Activated T-cell treated with anti-CD3 and anti-CD28 coated beads, Interleukin-2, amount 50 U/mL, for 48 hours (primary cell): ENCODE measurements at places on chromosomes 3 and 15.

- DNase-seq, result no peak
Measured at GRCh38 chr3:185900228-185900627, 37.6 kb downstream of the TRA2B start.

DNA sequence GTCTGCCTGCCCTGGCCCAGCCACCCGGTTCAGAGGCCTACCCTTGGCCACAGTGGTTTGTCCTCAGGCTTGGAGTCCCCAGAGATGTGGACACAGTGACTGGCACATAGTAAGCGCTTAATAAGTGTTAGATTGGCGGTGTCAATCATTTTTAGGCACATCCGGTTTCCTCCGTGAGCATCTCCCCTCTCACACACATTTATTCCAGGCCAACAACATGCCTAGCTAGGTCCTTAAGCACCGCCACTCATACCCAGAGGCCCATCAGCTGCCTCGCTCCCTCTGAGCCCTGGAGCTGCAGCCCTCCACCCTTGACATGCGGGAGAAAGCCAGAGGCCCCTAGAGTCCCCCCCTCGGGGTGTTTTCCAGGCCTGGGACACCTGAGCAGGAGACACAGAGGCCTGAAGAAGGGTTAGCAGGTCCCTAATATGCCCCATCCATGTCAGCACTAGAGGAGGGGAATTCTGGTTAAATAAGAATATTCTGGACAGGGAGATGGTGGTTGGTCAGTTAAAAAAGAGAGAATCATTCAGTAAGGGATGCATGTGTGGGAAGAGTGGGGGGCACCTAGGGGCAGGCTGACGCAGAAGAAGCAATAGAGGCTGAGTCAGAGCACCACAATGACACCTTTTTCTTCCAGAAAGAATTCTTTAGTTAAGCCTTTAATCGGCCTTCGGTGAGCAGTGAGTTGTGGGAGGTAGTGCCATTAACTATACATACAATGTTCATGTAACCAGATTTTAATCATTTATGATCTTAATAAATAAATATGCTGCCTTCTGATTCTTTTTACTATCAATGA lies 22.3 kb downstream of the NR2F2 start:
- no peak for DNase-seq

GRCh38 chr3:195250473-195251251 lies 20.3 kb downstream of the XXYLT1 start:
- no peak for DNase-seq

DNA sequence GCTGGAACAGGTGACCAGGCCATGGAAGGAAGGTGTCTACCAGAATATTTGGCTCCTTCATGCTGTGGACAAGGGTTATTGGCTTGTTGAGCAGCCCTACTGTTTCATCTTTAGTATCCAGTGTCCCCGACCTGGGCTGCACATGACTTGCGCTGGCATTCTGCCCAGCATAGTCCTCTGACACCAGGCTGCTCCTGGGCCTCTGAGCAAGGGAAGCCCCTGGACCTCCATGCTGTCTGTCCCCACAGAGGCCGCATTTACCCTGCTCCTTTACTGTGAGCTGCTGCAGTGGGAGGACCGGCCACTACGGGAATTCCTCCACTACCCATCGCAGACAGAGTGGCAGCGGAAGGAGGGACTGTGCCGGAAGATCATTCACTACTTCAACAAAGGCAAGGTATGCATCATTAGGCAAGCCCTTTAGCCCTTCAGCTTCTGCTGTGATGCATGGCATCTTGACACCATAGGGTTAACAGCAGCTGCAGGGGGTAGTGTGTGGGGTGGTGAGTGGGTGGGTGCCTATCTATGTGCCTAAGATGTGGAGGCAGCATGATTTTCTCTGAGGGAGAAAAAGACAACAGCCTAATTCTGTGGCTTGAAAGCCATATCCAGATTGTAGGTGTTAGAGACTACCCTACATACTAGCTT lies 44.0 kb upstream of the MANF start:
- no peak for DNase-seq

DNA sequence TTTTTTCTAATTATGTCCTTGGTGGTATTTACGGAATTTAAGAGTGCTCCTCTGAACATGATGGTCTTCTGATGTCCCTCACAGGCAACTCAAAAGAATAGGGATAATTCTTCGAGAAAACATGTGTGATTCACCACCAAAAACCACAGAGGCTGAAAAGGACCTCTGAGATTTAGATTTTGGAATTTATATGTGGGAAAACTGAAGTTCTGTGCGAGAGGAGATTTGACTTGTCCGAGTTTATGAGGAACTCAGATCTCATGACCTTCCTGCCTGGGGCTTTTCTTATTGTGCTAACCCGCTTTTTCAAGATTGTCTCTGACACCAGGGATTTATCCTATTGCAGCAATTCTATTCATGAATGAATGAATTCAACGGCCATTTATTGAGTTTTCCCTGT lies 142.4 kb downstream of the FAM43A start:
- no peak for DNase-seq

DNA sequence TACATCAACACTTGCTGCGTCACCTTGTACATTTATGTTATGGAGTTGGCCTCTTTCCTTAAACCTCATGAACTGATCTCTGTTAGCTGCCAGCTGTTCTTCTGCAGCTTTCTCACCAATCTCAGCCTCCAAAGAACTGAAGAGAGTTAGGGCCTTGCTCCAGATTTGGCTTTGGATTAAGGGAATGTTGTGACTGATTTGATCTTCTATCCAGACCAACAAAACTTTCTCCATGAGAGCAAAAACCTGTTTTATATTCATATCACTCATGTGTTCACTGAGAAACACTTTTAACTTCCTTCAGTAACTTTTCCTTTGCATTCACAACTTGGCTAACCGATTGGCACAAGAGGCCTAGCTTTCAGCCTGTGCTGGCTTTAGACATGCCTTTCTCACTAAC lies 1156.0 kb upstream of the CADM2 start:
- DNase-seq, result no peak

DNA sequence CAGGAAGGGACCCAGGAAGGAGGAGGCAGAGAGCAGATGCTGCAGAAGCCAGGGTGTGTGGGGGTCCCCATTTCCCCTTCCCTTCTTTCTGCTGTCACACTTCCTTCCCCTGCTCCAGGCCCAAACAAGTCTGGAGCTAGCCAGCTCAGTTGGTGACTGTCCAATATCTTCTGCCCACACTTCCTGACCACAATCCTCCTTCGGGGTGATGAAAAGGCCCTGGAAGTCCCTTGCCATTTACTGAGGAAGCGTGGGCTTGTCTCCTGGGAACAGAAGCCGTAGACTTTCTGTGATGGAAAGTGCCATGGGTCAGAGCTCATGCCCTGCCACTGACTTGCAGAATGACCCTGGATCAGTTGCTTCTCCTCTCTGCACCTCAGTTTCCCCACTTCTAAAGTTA lies 39.0 kb downstream of the ANAPC13 start:
- no peak for DNase-seq

GRCh38 chr3:133753779-133754164 lies 7.6 kb downstream of the TF start:
- no peak for DNase-seq

DNA sequence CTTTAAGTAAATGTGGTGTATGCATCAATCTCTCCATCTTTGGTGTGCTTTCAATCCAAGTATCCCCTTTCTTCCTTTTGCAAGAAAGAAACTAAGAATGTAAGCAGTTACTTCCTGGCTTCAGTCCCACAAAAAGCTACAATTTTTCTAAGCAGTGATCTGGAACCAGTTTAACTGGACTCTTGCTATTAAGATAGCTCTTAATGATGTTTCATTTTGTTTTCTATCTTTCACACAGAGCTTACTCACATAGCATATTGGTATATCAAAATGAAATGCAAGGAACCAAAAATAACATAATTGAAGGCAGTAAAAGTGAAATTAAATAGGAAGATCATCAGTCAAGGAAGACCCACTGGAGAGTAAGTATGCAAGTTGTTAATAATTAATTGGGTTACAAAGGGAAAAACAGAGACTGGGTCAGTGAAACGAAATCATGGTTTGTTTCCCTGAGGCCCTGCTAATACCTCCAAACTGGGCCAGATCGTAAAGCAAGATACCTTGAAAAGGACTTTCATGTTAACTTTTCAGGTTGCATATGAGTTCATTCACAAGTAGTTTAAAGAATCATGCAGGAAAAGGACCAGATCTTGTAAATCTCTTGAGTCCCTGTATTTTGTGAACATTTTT lies 41.9 kb downstream of the GPR160 start:
- no peak for DNase-seq

- DNase-seq, result no peak
Measured at GRCh38 chr3:190229632-190230424, 92.4 kb downstream of the CLDN1 start.

DNA sequence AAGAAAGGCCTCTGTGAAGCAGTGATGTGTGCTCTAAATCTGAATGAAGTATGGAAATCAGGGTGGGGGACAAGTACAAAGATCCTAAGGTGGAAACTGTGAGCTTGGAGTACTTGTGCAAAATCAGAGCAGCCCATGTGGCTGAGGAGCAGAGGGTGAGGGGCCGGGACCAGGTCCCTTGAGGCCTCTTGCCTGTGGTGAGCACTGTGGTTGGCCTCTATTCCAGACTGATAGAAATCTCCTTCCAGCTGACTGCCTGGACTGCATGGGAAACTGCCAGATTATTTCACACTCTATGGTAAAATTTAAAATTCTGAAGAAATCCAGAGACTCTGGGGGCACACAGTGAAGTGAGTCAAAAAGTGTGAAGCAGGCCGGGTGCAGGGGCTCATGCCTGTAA lies 81.4 kb downstream of the TM4SF4 start:
- no peak for DNase-seq

DNA sequence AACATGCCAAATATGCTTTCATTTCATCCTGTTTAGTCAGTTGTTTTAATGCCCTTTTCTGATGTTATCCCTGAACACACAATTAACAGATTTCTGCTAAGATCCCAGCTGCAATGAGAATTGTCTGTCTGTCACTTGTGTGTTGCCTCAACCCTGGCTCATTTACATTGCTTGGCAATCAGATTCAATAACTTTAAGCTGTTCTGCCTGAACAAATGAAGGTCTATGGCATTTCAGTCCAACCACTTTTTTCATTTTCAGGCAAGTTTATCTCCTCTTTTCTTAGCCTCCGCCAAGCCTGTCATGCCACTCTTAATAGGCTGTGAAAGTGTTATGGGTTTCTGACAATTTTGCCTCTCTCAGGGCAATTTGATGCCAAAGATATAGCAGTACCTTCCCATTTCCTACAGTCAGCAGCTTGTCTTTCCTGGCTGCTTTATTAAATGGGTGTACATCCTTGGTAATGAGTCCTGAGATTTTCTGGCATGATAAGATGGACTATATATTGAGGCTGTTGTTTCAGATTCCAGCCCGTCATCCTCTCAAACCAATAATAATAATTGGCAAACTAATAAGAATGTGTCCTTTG lies 68.7 kb upstream of the ADAMTS9 start:
- DNase-seq, result no peak

- peak; percentile 73 for DNase-seq
Measured at GRCh38 chr3:128426128-128426921, 40.4 kb downstream of the DNAJB8 start.

DNA sequence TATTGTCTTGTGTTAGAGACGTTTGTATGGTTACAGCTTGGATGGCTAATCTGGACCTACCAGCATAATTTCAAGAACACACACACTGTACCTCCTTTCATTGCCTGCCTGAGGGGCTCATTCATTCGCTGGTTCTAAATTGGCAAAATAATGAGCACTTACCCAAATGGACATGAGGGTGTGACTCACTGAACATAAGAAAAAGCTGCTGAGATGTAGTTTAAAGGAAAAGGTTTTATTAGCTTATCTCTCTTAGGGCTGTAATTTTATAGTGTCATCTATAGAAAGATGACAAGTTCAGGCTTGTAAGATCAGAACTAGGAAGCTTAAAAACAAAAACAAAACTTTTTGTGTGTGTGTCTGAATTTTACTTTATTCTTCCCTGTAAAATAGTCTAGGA lies 120.7 kb upstream of the WNT7A start:
- no peak for DNase-seq

GRCh38 chr15:85707519-85708338 lies 87.0 kb downstream of the KLHL25 start:
- no peak for DNase-seq

DNA sequence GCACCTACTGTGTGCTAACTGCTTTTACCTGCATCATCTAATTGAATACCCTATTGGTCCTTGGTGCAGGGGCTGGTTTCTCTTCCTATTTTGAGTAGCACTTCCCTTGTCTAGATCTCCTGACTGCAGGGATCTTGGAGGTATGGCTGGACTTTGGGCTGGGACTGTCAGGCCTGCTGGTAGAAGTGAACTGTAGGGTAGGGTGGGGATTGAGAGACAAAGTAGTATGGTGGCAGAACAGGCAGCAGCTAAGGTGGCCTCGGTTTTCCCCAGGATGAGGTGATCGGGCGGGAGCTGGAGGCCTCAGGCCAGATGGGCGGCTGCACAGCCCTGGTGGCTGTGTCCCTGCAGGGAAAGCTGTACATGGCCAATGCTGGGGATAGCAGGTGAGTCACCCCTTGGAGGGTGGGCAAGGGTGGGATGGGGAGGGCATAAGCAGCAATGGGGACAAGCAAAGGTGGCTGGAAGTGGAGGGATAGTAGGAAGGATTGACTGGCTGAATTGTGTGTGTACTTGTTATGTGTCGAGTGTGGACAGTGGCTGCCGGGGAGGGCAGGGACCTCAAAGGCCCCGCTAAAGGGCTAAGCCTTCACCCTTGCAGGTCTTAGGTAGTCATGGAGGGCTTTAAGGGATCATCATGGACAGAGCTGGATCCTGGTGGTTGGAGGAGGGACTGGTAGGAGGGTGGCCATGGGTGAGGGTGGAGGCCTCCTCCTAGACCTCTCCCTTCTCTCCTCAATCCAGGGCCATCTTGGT lies 2.0 kb downstream of the PPM1M start:
- DNase-seq, result peak; percentile 26

DNA sequence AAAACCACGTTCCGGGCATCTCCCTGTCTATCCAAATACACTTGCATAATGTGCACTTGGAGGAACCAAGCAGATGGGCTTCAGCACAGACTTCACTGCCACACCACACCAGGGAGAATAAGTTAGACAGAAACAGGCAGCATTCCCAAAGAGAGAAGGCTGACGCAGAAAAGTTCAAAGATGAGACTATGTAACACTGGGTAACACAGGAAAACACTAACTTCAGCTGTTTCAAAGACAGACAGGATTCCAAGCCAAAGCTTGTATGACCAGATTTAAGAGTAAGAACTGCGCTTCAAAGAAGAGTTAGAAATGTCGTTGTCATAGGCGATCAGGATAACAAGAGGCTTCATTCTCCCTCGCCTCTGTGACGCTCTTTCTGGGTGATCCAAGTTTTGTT lies 19.9 kb downstream of the SLC51A start:
- no peak for DNase-seq

GRCh38 chr15:78830514-78831228 lies 19.4 kb upstream of the ADAMTS7 start:
- DNase-seq, result peak; percentile 33
